MCF 10A (cell line): ENCODE measurements at places on chromosomes 3 and 15. TPM values are rescaled to one million over a fixed set of nuclear protein-coding genes. Genes with fewer than 3 reads are reported as not detected.
A peak's percentile ranks its signal among the peaks of the same experiment; 100 is the strongest.

DNA sequence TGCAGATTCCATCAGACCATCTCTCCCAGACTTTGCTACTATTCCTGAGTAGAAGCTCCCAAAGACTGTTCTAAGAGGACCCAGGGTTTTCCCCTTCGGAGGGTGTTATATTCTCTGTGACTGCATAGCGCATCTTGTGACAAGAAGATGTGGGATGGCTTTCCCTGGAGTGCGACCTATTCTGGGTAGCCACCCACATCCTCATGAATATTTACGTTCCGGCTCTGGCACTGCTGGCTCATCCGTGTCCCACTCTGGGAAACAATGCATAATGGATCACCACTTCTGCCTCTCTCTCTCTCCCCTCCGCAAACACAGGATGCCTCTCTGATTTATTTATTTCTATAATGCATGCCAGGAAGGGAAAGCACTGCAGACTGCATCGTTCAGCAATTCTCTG lies 166.1 kb downstream of the PYDC2 start:
- DNase-seq, result no peak

GRCh38 chr15:64857421-64857820 lies 15.7 kb downstream of the PLEKHO2 start:
- peak; percentile 32 for DNase-seq

DNA sequence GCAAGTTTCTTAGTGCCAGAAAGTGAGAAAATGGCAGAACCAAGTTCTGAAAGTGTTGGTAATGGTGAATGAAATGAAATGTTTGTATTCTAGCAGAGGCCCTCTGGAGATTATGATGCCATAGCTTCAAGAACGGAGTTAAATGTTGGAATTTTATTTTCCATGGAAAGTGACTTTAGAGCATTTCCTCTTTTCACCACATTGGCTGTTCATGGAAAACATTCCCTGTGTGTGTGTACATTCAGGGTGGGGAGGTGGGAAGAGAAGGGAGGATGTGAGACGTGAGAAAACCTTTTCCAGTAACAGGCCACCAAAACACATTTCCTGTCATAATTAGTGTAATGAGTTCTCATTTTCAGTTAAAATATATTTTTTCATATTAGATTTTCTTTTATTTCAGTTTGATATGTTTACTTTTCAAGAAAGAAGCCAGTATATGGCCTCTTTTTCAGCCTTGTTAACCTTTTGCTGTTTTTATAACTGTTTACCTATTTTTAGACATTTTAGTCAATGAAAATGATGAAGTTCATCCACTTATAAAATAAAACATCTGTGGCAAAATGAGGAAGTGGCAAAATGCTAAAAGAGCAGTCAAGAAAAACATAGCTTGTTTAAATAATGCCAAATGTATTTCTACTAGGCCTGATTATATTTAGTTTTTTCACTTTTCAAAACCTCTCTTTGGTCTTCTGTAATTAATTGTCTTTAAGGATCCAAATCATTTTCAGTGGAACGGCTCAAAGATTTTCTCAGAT lies 21.6 kb downstream of the SAMMSON start:
- DNase-seq, result no peak

GRCh38 chr3:76131396-76132153 lies 346.2 kb upstream of the ZNF717 start:
- DNase-seq, result peak; percentile 18

GOLGA8R gene
- total RNA-seq, result 3.0 and 5.3 TPM in 2 replicates

- no peak for DNase-seq
These were observed 1025.4 kb downstream of the SQOR start for GRCh38 chr15:46660096-46660842.

DNA sequence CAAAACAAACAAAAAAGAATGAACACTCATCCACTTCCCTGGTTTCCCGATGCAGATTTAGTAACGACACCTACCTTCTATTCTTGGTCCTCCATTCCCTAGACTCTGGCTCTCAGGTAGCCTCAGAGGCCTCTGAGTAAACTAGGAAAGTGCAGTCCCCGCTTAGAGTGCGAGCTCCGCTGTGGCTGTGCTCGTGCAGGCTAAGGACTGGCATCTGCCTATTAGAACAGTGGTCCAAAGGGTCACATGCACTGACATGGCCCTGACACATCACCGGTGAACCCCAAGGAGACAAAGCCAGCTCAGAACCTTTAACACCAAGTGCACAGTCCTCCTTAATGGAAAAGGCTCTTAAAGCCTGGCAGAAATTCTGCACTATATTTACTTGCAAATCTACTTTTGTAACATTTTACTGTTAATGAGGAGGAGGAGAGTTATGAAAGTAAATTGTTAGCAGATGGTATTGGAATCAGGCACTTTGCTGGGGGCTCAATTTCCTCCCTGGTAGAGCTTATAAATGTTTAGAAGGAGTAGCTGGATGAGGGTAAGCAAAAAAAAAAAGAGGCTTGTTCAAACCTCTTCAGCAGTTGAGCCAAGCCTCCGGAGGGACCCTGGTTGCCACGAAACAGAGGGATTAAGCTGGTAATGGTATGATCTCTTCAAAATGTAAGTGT lies 31.1 kb downstream of the VGLL4 start:
- DNase-seq, result no peak

DNA sequence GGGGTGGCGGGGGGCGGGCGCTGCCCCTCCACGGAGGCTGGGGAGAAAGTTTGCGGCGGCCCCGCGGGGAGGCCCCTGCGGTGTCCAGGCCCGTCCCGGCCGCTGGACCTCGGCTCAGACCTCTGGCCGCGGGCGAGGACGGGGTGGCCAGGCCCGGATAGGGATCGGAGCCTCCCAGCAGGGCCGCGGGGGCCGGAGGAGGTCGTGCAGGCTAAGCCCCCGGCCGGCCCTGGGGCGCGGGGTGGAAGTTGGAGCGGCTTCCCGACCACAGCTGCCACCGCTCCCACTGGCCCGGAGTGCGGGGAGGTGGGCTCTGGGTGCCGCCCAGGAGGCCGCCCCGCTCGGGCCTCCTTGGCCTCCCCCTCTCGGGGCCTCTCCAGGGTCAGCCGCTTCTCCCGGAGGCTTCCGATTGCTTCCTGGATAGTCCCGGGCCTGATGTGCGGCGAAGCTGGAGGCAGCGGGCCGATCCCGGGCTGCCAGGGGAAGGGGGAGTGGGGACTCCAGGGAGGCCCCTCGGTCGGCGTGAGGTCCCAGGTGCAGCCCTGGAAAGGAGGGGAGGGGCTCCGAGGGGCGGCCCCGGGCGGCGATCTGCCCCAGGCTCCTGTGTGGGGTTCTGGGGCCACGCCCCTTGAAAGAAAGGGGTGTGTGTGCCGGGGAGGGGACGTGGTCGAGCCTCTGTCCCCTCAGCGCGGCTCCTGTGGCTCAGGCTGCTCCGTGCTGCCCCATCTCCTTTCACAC lies 907 bp downstream of the PLXNA1 start:
- peak; percentile 34 for DNase-seq

DNA sequence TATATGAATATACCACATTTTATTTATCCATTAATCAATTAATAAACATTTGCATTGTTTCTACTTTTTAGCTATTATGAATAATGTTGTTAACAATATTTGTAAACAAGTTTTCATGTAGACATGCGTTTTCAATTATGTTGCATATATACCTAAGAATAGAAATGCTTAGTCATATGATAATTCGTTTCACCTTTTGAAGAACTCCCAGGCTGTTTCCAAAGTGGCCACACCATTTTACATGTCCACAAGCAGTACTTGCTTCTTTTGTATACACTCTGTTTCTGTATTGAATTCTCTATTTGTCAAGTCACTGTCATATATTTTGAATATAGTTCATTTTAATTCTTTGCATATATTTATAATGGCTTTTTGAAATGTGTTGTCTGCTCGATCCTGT lies 206.9 kb upstream of the ZBTB20 start:
- no peak for DNase-seq

ACKR2 gene
- 0.42 and 0.61 TPM in 2 replicates for total RNA-seq
